Hematopoietic multipotent progenitor cell treated with erythropoietin and hydrocortisone succinate and interleukin-3 and kit ligand, for 15 days (in vitro differentiated cells): ENCODE measurements at places on chromosomes 3 and 15.

DNA sequence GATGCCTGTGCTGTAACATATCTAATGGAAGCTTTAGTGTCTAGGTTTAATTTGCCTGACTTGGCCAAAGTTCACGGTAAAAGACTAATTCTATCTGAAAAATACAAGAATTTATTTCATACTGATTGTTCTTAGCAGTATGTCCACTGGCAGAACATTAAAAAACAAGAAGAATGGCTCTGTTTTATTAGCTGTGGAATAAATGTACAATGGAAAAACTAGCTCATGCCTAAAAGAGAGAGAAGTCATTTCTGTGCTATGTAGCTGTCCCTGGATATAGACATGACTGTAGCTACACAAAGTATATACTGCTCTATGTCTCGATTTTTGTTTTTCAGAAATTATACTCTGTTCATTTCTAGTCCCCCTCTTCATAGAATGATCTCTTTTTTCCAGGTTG is 13.9 kb upstream of the VGLL3 start:
- no peak for DNase-seq

DNA sequence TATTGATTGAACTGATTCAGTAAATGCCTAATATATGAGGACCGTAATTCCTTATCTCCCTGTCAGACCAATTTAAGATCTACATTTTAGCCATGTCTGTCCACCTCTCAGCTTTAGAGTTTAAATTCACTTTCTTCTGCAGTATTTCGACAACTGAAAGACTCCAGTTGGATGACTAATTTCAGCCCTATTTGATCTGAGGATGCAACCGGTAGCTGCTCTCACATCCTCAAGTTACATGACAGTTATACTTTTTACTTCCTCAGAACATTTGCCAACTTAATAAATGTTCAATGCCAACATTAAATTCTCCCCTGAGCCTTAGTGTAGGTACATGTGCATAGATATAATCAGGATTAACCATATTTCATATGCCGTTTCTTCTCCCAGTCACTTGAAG is 2.5 kb upstream of the HHLA2 start:
- no peak for DNase-seq

- peak; percentile 49 for DNase-seq
Observed at GRCh38 chr3:73086071-73086494, 24.6 kb downstream of the EBLN2 start.

GRCh38 chr3:72473156-72473555 is 375.1 kb downstream of the SHQ1 start:
- no peak for DNase-seq

- DNase-seq, result no peak
Observed at GRCh38 chr15:65059369-65059750, 8.4 kb downstream of the RASL12 start.

DNA sequence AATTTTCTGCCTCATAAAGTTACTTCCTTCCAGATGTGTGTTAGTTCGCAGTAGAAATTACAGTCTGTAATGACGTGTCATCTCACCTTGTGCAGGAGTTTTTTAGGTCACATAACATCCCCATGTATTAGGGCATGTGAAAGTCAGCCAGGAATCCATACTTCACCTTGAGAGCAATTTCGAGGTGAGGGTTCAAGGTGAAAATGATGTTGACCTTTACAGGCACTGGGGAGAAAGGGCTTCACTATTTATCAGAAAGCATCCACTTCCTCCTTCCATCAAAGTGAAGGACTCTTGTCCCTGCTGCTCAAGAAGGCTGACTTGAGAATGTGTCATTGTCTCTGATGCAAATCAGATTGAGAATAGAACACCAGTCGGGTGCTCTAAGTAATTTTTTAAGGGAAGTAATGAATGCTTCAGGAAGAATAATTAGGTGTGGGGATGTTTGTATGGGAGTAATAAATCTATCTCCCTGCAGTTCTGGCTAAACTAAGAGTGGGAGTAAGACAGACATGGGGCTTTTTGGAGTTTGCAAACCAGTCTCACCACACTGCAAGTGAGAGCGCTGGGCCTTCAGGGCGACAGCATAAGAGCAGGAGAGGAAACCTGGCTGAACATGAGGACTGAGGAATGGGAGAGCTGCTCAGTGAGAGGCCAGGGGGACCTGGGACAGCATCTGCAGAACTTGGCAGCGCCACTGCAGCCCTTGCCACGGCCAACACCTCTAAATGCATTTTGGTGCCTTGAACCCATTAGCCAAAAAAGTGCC is 85.9 kb upstream of the IL12A start:
- no peak for DNase-seq

- no peak for DNase-seq
Observed at GRCh38 chr3:149790268-149790667, 2.1 kb downstream of the ANKUB1 start.

GRCh38 chr3:18650731-18651130 is 225.6 kb upstream of the SATB1 start:
- no peak for DNase-seq
